ENCODE measurements at places on chromosomes 2 and 18.

GRCh38 chr18:24466771-24467170, 6.3 kb downstream of the HRH4 start:
- no peak for DNase-seq

GRCh38 chr18:29154196-29154757, 977.3 kb upstream of the CDH2 start:
- DNase-seq = no peak

DNA sequence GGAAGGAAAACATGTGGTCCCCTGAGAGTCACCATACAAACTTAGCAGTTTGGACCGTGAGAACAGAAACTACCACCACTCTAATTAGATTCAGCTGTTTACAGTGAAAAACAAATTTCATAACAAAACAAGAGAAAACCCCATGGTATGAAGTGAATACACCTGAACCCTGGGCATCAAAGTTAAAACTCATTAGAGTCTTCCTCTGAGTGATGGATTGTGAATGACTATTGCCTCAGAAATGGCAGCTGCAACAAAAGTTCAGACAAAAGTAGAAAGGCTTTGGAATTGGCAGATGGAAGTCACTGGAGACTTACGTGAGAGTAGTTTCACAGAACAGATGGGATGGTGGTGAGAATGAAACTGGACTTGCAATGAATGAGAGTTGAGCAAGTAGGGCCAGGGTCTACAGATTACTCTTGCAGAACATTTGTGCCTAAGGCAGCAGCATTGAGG, 98.0 kb downstream of the AAK1 start:
- DNase-seq = no peak

GRCh38 chr2:107588181-107588580, 238.5 kb upstream of the RGPD4 start:
- DNase-seq = no peak

Data from Right ventricle myocardium superior (tissue), 1 donor.